NCI-H460 (cell line): ENCODE measurements at places on chromosomes 12 and 14. TPM values are rescaled to one million over a fixed set of nuclear protein-coding genes. Genes with fewer than 3 reads are reported as not detected.

- DNase-seq: peak; percentile 62
Observed at GRCh38 chr14:71753126-71753830, 179.0 kb upstream of the RGS6 start.

GRCh38 chr12:56315249-56315621, 553 bp downstream of the CNPY2 start:
- no peak for DNase-seq

GRCh38 chr12:916240-916639, 33.3 kb downstream of the RAD52 start:
- DNase-seq: no peak

- DNase-seq: peak; percentile 31
Observed at GRCh38 chr14:24605435-24606190, 3.9 kb downstream of the GZMH start.

GRCh38 chr12:96211988-96212387, 17.8 kb downstream of the ELK3 start:
- no peak for DNase-seq

DNA sequence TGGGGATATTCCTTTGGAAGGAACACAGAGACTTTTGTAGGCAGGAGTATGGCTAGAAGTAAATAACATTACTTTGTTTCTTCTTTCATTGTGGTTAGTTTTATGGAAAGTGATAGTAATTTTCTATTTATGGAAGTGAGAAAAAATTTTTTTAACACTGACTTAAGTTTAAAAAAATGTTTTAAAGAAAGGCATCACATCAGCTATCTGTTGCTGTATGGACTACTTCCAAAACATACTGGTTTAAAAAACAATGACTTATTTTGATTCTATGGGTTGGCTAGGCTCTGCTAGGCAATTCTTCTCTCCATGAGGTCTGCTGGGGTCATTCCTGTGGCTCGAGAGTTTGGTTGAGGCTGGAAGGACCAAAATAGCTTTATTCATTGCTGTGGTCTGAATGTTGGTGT, 31.7 kb upstream of the SLC38A2 start:
- no peak for DNase-seq

DNA sequence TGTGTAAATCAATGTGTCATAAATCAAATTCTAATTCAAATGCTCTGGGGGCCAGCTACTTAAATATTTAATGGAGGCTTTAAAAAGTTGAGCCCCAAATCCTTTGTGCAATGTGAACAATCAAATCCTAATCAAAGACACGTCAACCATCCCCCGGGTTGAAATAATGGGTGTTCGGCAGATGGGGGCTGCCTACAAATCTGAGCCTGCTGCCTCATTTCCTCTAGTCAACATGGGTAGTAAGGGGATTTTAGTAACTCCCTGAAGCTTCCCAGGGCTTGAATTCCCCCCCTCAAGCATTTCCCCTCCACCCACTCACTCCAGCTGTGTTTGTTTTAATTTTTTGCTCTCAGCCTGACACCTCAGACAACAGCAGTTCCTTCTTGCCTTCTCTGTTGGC, 37.8 kb downstream of the SRRM4 start:
- no peak for DNase-seq

DNA sequence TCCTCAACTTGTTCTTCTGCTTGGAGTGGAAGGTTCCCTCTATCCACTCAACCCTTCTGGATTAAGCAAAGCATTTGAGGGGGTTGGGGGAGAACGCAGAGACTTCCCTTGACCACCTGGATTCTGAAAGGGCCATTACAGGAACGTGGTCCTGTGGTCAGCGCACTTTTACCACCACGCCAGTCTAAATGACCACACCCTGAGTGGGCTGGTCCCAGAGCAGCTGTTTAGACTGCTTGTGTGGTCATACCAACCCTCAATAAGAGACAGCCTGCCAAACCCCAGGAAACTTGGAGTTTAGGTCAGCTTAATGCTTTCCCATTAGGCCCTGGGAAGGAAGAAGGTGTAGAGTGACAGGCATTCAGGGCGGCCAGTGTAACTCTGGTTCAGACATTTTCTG, 165.5 kb upstream of the ATP2B1 start:
- no peak for DNase-seq

- DNase-seq: no peak
Observed at GRCh38 chr12:14373217-14373616, 7.7 kb downstream of the ATF7IP start.

DNA sequence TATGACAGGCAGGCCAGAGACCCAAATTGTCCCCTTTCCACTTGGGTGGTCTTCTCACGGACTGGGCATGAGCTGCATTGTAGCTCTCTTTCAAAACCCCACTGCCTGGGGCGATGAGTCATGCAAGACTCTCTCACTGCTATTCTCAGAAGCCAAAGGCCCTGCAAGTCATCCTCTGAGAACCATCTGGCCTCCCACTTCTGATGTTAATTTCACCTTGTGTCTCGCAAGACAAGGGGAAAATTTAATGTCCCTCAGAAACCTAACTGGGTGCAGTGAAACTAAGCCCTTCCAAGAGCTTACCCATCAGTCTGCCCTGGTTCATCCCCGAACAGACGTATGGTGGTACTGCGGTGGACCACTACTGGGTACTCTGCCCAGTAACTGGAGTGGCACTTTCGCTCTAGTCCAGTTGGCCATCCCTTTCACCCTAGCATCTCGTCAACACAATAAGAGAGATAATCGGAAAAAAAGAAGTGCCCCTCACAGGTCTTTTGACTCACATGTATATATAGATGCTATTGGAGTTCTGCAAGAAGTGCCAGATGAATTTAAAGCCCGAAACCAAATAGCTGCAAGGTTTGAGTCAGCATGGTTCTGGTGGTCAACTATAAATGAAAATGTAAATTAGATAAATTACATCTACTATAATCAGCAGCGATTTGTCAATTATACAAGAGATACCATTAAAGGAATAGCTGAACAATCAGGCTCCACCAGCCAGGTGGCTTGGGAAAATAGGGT, 31.3 kb upstream of the LALBA start:
- no peak for DNase-seq

DNA sequence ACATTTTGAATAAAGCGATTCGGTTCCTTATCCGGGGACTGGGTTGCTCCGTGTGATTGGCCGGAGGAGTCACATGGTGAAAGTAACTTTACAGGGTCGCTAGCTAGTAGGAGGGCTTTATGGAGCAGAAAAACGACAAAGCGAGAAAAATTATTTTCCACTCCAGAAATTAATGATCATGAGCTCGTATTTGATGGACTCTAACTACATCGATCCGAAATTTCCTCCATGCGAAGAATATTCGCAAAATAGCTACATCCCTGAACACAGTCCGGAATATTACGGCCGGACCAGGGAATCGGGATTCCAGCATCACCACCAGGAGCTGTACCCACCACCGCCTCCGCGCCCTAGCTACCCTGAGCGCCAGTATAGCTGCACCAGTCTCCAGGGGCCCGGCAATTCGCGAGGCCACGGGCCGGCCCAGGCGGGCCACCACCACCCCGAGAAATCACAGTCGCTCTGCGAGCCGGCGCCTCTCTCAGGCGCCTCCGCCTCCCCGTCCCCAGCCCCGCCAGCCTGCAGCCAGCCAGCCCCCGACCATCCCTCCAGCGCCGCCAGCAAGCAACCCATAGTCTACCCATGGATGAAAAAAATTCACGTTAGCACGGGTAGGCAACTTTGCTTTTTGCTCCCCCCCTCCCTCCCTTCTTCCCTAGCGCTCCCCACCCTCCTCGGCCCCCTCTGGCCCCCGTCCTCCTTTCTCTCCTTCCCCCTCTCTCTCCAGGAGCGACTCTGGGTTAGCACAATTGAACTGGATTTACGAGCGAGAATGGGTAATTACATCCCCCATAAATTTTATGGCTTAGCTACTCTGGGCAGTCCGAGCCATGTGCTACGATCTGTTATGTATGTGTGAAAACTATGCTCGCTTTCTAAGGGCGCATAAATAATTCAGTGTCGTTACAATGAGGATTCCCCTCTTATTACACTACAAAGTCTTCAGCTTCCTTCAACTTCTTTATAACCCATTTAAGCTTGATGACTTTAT, at the start of gene HOXC4:
Gene HOXC4, plus strand, starts transcription at position 85 of the 991 bp plus-strand sequence. Its CDS starts 88 bp downstream, at position 173.
- no peak for DNase-seq

- DNase-seq: no peak
Observed at GRCh38 chr14:62301911-62302310, 539.7 kb downstream of the SNAPC1 start.

DNA sequence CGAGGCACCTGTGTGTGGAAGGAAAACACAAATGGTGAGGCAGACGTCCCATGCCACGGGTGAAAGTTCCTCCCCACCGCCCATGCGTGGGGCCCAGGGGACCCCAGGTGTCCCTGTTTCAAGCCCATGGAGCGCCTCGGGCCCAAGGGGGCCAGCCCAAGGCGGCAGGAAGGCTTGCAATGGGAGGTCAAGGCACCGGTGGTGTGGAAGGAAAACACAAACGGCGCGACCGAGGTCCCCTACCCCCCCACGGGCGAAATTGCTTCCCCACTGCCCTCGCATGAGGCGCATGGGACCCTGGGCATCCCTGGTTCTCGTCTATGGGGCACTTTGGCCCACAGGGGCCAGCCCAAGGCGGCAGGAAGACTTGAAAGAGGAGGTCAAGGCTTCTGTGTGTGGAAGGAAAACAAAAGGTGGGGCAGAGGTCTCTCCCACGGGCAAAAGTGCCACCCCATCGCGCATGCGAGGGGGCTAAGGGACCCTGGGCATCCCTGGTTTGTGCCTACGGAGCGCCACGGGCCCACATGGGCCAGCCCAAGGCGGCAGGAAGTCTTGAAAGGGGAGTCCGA, 379.4 kb downstream of the ALG10 start:
- DNase-seq: no peak

DNA sequence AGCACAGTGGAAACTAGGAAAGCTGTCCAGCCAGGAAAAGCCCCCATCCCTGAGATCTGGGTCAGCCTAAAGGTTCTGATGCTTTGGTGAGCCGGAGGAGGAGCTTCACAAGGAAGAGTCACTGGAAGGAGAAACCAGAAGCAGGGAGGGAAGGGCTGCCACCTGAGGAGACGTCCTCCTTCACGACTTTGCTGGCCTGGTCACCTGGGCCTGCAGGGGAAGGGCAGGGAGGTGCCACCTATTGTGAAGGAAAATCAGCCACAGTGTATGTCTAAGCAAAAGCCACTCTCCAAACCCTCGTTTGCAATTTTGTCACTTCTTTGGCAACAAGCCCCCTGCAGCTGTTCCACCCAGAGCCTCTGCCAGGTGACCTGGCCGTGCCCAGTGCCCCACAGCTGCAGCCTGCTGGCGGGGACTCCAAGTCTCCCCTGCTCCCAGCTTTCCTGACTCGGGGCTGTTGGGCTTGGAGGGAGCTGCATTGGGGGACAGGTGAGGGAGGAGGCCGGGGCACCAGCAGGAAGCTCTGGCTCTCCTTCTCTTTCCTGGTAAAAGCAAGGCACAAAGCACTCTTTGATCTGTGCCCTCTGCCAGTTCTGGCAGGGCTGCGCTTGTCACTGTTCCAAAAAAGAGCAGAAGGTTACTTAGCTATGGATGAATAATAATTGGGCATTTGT, 120.9 kb upstream of the BCL2L14 start:
- no peak for DNase-seq

GRCh38 chr12:50055831-50056638, 1.4 kb upstream of the ASIC1 start:
- peak; percentile 59 for DNase-seq

DNA sequence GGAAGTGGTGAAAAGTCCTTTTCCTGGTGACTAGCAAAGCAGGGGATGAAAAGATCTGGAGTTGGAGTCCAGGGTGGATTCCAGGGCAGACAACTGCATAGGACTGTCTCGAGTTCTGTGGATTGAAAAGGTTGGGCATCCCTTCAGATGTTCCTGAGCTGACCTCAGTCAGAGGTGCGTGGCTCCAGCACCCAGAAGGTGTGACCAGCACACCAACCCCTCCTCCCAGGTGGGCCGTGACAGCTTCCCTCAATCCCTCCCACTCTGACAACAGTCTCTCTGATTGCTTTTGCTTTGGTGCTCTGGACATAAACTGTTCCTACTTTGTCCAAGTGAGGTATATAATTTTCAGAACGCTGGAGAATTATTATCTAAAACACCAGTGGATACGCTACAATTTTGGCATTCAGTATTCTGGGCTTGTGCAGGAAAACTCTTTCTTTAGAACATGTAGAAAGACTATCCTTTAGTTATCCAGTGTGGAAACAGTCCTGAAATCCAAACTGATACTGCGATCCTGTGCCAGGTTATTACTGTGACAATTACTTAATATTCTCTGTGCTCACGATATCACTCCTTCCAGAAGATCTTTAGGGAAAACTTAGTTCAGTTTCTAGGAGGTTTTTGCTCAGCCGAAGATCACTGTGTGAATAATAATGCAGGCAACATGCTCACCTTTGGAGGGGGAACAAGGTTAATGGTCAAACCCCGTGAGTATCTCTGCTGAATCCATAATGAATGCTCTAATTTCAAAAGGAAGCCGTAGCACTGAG, 87.9 kb downstream of the DAD1 start:
- DNase-seq: no peak

The HOXC5 gene
- 0.07 and 0.20 TPM in 2 replicates for total RNA-seq

The RPS6KL1 gene
- total RNA-seq: 5.6 and 6.1 TPM in 2 replicates

The GDF3 gene
- not detected in 2 replicates for total RNA-seq

The HVCN1 gene
- total RNA-seq: 52.0 and 61.7 TPM in 2 replicates

The NPFF gene
- 1.0 TPM in 1 of 2 replicates, not detected in the other for total RNA-seq

The MYO1H gene
- not detected in 2 replicates for total RNA-seq
